Astrocyte of the hippocampus (primary cell): ENCODE measurements at places on chromosomes 13 and 19.

GRCh38 chr13:67509018-67509417 is 278.9 kb upstream of the PCDH9 start:
- DNase-seq = no peak

DNA sequence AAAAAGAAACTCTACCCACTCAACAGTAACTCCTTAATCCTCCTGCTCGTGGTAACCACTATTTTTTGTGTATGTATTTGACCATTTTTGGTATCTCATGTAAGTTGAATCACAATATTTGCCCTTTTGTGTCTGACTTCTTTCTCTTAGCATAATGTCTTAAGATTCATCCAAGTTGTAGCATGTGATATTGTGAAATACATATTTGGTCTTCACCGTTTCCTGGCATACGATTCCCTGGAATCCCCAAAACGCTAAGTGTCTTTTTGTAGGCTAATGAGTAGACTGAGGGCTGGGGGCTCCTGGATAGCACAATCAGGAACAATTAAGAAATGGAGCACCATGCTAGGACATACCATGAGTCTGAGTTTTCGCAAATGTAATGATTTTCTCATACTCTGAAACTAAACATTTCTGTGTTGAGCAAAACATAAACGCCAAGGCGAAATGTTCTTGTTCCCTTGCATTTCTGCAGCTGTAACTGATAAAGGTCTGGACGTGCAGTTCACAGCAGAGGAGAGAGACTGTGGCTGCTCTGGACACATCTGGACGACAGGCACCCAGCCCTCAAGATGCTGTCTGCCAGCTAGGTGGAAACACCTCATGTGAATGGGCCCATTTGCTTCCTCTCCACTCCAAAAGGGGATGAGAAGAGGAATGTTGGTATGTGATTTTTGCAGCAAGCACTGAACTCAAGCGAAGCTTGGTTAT is 38.4 kb downstream of the BRD4 start:
- DNase-seq = no peak

- no peak for DNase-seq
Measured at GRCh38 chr13:109738298-109738746, 48.1 kb downstream of the IRS2 start.

DNA sequence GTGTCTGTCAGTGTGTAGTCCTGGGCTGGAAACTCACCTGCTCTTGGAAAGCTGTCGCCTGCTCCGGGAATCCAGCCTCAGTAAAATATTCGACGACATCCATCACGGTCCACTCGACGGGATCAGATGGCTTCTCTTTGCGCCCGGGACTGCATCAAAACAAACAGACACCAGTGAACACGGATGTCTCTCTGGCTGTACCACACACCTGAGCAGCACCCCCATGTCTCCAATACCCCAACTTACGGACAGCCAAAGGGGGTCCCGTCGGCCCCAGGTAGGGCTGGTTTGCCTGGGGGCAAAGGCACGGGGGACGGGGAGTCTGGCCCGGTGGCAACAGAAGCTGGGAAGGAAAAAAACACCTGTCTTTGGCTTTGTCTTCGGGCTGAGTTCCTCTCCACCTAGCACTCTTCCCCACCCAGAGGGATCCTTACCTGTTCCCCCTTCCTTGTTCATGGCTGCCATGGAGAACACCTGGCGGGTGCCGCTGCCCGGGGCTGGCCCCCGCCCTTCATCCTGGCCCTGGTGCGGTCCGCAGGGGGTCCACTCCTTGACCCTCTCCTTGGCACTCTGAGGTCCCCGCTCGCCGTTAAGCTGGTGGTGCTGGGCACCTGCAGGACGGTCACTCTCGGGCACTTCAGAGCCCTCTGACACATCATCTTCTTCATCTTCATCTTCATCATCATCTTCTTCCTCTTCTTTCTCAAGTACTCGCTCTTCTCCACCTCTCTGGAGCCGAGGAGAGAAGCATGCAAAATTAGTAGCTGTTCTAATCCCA is 1.7 kb downstream of the SAMD1 start:
- DNase-seq = no peak

- DNase-seq = no peak
Measured at GRCh38 chr13:70835371-70835770, 727.1 kb upstream of the KLHL1 start.

DNA sequence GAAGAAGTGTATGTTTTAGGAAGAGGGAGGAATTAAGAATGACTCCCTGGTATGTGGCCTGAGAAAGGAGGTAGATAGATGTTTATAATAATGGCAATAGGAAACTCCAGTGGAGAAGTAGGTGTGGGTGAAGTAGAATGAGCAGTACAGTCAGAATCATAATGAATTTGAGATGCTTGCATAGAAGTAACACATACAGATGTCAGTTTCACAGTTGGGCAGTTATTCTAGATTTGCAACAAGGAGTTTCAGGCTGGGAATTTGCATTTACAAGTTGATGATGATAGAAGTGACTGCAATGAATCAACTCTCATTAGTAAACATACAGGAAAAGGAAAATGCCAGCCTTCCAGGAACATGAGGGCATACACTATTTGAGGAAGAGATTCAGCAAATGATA is 149.0 kb downstream of the SLITRK1 start:
- no peak for DNase-seq

GRCh38 chr13:31797154-31797775 is 57.9 kb downstream of the RXFP2 start:
- DNase-seq = peak; percentile 49

DNA sequence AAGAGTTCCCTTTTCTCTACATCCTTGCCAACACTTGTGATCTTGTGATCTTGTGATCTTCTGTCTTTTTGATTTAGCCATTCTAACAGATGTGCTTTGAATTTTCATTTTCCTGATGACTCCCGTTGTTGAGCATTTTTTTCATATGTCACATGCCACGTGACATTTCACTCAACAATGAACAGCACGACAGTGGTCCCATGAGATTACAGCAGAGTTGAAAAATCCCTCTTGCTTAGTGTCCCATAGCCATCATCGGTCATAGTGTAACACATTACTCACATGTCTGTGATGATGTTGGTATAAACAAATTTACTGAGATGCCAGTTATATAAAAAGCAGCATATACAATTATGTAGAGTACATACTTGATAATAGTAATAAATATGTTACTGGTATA is 256.1 kb upstream of the OBI1 start:
- no peak for DNase-seq

DNA sequence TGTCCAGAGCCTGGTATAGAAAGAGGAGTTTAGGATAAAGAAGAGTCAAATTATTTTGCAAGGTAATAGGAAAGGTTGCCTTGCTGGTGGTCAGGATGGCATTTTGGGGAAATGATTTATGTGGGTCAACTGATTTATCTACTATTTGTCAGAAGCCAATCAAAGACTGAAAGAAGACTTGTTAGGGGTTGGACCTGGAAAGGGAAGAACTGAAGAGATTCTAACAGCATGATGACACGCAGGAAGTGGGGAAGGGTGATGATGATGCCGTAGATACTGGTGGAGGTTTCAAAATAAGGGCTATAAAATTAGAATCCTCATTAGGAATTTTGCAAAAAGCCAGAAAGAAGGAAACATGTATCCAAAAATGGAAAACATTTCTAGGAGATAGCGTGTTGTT is 60.7 kb upstream of the FGF14 start:
- DNase-seq = no peak

DNA sequence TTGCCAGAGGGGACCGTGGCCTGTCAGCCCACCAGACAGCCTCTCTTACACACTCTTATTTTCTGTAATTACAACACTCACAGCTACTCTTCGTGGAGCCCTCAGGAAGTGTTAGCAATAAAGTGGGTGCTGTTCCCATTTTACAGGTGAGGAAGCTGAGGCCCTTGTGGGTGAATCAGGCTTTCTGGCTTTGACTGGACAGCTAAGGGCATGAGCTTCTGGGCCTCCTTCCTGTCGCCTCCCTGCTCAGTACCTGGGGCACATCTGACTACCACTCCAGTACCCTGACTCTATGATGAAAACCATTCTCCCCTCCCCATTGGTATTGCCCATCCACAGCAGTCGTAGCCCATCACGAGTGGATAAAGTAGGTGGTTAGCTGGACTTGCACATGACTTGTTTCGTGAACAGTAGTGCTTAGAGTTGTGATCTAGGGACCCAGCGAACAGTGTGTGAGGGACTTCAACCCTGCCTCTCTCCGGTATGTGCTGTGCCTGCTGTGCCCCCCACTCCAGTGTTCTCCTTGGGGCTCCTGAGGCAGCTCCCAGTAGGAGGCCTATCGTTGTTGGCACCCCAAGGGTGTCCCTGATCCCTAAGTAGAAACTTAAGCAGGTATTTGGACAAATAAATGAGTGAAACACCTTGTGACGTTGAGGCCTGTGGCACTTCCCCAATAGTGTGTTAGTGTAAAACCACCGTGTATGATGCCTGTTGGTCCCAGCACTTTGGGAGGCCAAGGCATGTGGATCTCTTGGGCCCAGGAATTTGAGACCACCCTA is 38.6 kb downstream of the GATAD2A start:
- DNase-seq = no peak

- DNase-seq = no peak
Measured at GRCh38 chr19:47680858-47681332, 32.3 kb upstream of the EHD2 start.

- DNase-seq = no peak
Measured at GRCh38 chr19:57096685-57097361, 23.0 kb upstream of the USP29 start.

DNA sequence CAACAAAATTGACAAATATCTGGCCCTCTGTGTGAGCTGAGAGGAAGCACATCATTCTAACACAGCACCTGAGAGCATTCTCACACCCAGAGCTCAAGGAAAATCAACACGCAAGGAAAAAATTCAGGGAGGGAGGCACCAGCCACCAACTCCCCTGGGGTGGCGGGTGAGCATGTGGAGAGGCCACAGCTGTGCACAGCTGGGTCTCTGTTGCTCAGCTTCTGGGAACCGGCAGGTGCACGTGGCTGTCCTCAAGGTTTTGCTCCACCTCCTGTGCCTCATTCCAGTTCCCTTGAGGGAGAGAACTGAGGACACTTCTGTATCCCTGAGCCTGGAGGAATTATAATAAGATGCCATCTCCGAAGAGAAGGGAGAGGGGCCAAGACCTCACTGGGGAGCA is 134.0 kb downstream of the USP12 start:
- DNase-seq = no peak

GRCh38 chr19:2242816-2243215 is 6.2 kb downstream of the SF3A2 start:
- no peak for DNase-seq

- no peak for DNase-seq
Measured at GRCh38 chr19:4452230-4452990, 5.2 kb downstream of the UBXN6 start.

- DNase-seq = no peak
Measured at GRCh38 chr19:47633996-47634395, 25.1 kb downstream of the BICRA start.

- DNase-seq = no peak
Measured at GRCh38 chr19:57648331-57649003, 15.5 kb downstream of the ZNF211 start.

DNA sequence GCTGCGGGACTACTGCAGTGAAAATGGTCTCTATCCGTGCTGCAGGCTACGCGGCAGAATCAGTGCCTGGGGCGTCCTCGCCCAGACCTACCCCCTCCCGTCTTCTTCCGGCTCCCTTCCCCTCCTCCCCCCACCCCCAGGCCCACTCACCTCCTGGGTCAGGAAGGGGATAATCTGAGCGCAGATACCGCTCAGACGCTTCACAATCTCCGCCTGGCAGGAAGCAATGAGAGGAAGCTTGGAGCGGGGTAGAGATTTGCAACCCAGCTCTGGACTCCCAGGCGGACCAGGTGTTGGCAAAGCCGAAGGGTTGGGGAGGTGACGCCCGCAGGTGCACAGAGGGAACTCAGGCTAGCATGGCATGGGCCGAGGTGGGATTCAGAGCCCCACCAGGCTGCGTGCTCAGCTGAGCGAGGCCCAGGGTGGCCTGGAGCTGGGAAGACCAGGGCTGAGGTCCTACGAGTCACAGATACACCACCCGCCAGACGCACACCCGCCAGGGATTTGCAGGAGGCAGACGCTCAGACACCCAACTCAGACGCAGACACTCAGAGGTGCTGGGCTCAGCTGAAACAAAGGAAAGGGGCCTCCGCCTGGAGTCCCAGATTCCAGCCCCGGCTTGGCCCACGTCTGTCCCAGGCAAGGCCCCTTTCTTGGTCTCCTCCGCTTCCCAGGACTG is 4.1 kb downstream of the TLE2 start:
- DNase-seq = no peak

GRCh38 chr19:20423381-20424197 is 142.0 kb downstream of the ZNF737 start:
- peak; percentile 61 for DNase-seq

DNA sequence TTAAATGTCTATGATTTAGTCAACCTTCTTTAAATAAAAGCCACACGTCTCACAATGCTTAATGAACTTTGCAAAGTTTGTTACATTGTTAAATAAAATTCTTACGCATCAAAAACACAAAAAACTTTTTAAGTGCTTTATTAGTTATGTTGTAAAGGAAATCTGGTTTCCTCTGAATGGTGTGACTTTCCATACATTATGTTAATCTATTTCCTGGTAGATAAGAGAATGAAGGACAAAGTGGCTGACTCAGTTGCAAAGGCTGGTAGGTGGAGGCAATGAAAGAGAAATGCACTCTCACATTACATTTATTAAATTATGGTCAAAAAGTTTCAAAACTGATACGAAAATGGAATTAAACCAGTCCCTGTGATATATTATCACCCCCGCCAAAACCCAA is 15.9 kb downstream of the KLF12 start:
- DNase-seq = no peak

DNA sequence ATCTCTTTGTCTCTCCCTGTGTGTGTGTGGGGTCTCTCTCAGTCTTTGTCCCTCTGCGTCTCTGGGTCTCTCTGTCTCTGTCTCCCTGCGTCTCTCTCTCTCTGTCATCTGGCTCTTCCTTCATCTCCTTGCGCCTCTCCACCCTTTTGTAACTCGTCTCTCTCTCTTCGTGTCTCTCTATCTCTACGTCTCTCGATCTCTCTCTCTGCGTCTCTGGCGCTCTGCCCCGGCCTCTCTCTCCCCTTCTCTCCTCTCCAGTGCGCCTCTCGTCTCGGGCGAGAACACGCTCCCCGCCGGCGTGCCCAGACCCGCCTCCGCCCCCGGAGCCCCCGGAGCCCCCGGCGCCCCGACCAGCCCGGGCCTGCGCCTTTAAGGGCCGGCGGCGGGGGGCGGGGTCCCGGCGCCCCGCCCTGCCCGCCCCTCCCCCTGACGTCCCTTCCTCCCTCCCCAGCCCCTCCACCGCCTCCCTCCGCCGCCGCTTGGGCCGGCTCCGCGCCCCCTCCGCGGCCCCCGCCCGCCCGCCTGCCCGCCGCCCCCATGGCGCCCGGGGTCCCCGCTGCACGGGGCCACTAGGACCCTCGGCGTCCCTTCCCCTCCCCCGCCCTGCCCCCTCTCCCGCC is at the start of gene MARK4:
MARK4 (plus strand) TSS at position 440 of the 620 bp plus-strand sequence. CDS start 318 bp downstream, outside the sequence.
- peak; percentile 76 for DNase-seq

- no peak for DNase-seq
Measured at GRCh38 chr19:19750842-19751790, 18.2 kb upstream of the ZNF14 start.

GRCh38 chr19:48963371-48964204 is 1.5 kb upstream of the FTL start:
- DNase-seq = peak; percentile 80

- DNase-seq = peak; percentile 68
Measured at GRCh38 chr19:16077984-16078758, 1.9 kb downstream of the TPM4 start.
